ENCODE measurements at places on chromosomes 12 and 14.

DNA sequence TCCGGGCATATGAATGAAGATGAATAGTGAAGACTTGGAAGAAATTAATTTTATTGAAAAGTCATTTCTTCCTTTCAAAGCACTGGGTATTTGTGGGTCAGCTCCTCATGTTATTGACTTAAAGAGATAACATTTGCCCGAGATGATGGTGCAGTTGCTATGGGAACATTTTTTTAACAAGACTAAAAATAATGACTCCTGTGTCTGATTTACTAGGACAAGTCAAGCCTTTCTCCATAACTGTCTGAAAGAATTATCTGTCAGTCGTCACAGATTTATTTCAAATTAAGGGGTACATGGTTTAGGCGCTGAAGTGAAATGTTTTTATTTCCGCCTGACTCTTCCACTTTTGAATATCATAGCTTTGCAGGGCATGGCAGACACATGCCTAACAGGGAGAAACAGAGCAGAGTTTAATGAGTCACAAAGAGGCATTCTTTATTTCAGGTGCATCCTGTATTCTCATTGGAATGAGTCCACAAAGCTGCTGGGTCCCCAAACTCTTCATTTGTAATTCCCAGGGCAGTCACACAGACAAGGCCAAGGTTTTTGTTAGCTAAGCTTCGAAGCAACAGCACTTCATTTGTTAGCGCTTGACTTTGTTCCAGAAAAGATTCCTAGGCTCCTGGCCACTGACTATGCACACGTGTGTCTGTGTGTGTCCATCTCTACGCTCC is 4.3 kb upstream of the GPHB5 start:
- no peak for DNase-seq

GRCh38 chr12:120006258-120006975 is 17.4 kb downstream of the BICDL1 start:
- DNase-seq: no peak

DNA sequence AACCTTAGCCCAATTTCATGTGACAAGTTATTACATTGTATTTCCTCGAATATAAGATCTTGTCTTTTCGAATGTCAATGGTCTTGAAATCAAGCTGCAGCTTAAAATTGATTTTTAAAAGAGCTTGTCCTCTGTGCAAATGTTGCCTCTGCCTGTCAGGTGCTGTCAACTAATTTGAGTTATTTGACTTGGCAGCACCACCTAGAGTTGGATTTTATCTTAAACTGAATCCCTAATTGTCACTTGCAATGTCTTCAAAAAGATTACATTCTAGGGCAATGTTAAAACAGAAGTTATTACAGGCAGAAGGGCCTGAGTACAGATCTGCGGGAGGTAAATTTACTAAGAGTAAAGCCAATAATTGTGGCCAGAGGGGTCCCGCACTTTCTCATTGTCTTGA is 26.2 kb upstream of the TUNAR start:
- DNase-seq: no peak

GRCh38 chr14:75484711-75485429 is 37.4 kb upstream of the BATF start:
- no peak for DNase-seq

GRCh38 chr14:35410858-35411257 is 6.3 kb upstream of the NFKBIA start:
- no peak for DNase-seq

- no peak for DNase-seq
Observed at GRCh38 chr12:78959556-78959955, 95.0 kb downstream of the SYT1 start.

DNA sequence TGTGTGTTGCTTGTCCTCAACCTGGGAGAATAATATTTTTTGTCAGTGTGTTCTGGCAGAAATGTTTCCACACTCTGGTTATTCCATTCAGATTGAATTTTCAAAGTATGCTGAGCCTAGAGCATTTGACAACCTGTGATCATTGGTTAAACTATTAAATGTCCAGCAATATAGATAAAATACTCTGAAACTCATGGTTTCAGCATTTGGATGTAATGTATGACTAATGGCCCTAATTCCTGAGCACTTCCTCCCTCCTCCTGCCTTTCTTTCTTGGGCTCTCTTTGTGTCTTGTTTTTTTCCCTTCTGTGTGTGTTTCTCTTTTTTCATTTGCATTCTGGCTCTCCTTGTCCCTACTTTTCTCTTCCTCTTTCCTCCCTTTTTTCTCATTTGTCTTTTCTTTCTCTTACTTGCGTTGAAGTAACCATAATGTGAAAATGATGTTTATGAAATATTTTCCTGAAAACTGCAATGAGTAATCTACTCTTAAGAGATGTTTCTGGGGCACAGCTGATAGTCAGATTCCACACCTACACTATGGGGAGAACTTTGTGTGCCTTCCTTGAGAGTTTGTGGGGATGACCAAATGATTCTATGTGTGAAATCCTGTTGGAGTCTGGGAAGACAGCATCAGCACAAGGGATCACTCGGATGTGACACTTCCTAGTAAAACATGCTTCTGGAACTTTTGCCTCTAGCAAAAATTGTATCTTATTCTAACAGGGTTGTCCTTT is 74.6 kb downstream of the FRMD6 start:
- DNase-seq: no peak

GRCh38 chr14:92489394-92490238 is 24.0 kb upstream of the RIN3 start:
- no peak for DNase-seq

DNA sequence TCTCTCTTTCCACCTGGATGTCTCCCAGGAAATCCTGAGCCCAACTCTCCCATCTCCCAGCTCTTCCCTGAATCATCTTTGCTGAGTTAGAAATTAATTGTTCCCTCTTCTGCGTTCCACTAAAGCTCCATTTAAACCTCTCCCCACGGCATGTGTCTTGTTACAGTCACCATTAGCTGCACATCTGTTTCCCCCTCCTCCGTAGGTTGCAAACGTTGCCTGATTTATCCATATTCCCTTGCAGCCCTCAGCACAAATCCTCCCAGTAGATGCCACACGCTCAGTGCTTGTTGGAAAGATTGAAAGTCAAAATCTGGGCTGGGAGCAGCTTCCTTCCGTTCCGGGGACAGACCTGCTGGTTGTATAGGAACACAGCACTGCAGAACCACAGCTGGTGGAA is 90.4 kb downstream of the SLC24A4 start:
- no peak for DNase-seq

GRCh38 chr14:69043596-69044260 is 64.6 kb upstream of the ACTN1 start:
- no peak for DNase-seq

DNA sequence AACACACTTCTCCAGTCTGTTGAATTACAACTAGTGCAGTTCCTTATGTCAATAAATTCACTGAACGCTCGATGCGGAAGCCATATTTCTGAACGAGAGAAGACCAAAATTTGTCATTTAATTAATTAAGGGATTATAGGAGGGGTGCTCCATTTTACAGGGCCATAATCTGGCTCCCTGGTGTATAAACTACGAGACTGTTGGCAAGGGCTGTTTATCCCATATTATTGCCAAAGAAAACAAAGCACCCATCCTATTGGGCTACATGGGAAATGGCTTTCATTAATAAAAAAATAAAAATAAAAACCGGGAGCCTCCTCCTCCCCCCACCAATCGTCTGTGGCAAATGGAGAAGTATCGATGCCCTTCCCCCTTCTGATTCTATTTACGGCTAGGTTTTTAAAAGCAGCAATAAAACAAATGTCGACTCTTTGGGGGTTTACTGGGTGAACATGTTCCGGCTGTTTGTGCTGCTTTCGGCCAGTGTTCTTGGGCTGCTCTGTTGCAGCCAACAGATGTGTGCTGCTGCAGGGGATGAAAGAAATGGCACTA is 24.8 kb downstream of the ATF7 start:
- DNase-seq: no peak

DNA sequence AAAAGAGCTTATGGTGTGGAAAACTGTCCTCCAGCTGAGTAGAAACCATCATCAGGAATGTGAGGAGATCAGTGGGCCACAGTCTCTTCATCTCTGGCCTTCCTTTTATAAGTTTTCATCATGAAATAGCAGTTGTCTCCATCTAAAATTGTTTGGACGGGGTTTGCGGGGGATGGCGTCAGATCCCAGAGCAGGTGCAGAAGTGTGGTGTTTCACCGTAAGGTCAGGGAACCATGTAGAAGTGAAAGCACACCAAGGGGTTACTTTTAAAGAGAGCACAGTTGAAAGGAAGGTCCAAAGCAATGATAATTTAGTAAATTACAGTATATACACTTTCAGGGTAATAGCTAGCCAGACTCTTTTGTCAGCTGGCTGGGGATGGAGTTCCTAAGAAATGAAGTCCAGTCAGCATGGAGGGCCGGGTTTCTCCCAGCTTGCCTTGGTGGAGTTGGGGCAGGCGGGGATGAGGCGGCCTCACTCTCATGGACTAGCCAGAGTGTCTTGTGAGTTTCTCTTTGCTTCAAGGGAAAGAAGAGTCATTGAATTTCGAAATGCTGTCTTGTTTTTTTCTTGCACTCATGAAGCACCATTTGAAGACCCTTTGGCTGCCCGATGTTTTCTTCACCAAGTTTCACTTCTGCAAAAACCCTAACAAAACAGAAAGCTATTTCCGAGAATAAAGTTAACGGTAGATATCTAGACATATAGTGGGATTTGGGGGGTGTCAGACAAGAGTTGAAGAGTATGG is 100.6 kb downstream of the ETV6 start:
- no peak for DNase-seq

- no peak for DNase-seq
Observed at GRCh38 chr14:89408907-89409700, 7.9 kb downstream of the FOXN3 start.

Measured in activated T-helper 1 cell treated with anti-CD3 and anti-CD28 coated beads, Interleukin-2, amount 50 U/mL, for 16 hours (primary cell).